ENCODE measurements at places on chromosomes 3 and 15. TPM values are rescaled to one million over a fixed set of nuclear protein-coding genes. Genes with fewer than 3 reads are reported as not detected.
A peak's percentile ranks its signal among the peaks of the same experiment; 100 is the strongest.

DNA sequence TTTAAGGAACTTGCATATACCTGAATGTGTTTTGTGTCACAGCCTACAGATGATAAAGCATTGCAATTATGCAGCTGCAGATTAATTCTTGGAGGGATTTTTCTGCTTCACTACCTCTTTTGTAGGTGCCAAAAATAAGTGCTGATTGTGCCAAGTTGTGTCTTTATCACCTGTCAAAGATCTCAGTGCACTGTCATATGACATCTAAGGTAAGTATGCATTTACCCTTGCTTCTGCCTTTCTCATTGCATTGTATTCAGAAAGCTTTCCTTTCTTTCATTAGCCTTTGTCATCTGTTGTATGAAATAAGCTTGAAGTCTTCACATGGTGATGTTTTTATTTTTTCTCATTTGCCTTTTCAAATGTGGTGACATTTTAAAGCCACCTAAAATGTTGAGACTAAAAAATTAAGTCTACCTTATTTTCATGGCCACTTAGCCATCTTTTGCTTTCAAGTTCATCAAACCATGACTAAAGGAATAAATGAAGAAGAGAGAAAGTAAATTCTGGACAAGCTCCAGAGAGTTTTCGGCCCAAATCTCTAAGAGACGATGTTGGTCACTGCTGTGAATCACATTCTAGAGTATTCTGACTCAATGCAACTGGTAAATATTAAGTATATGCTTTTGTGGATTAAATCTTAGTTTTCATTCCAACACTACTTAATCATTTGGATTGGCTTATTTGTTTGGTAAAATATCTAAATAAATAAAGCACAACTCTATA lies 381.8 kb upstream of the EPHA3 start:
- DNase-seq: no peak

DNA sequence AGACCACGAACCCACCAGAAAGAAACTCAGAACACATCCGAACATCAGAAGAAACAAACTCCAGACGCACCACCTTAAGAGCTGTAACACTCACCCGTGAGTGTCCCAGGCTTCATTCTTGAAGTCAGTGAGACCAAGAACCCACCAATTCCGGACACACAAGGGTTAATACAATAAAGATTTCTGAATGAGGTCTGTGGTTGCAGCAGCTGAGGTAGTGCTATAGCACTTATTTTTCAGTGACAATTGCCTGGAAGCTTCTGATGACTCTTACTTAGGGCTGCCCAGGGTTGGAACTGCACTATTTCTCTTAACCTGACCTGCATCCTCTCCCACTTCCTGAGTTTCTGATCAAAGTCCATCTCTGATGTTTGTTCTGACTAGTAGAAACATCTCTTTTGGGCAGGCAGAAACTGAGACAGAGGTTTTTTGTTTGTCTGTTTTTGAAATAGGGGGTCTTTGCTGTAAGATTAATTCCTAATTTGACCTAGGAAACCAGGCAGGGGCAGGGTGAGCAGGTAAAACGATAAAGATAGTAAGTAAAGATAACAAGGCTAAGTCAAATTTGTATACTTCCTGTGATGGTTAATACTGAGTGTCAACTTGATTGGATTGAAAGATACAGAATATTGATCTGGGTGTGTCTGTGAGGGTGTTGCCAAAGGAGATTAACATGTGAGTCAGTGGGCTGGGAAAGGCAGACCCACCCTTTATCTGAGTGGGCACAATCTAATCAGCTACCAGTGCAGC lies 169.1 kb downstream of the GAP43 start:
- DNase-seq: no peak

The ATP10A gene
- polyA plus RNA-seq: 5.0 TPM

DNA sequence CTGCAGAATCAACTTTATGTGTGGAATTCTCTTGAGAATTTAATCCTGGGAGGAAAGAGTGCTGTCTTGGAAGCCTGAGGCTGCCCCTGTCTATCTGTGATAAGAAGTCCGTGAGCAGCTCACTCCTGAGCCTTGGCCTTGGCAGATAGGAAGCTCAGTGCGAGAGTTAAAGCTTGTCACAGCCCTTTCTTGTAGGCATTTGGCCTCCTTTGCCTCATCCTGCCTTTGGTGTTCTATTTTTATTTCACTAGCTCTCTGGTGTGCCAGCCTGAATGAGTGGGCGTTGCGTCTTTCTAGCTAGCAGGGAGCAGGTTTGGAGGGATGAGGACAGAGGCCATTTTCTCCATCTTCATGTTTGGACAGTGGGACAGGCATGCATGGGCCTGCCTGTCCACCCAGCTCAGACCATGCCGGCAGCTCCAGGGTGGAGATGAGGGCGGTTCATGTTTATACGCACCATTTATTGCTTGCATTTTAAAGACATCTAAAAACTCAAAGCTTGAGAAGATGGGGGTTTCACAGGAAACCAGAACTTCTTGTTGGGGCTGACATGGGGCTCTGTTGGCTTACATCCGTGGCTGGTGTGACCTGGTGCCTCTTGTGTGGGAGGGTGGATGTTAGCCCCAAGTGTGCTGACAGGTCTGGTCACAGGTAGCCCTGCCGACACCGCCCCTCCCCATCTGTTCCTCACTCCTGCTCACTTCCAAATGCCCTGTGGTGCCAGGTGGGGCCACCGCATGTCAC lies 29.8 kb downstream of the IRAK2 start:
- peak; percentile 57 for DNase-seq

GRCh38 chr3:73765878-73766545 lies 141.3 kb upstream of the PDZRN3 start:
- DNase-seq: no peak

The ALAS1 gene
- 56.7 TPM for polyA plus RNA-seq

GRCh38 chr3:100556673-100557310 lies 52.6 kb upstream of the ADGRG7 start:
- no peak for DNase-seq

The CTXND1 gene
- 0.42 TPM for polyA plus RNA-seq

The MEIS2 gene
- 79.8 TPM for polyA plus RNA-seq

DNA sequence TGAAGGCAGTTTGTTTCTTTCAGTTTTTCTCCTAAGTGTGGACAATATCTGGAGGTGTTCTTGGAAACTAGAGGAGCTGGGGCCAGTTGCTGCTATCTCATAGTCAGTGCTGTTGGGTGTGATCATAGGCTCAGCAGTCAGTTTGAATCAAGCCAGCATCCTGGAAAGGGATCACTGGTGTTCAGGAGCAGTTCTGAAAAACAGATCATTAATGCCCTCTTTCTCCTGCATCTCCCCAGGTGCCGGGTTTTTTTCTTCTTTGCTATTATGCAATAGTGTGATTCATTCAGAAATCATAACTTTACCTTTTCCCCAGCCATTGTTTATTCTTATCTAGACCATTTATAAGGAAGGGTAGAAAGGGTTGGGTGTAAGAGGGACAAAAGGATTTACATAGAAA lies 24.0 kb downstream of the LNP1 start:
- DNase-seq: no peak

DNA sequence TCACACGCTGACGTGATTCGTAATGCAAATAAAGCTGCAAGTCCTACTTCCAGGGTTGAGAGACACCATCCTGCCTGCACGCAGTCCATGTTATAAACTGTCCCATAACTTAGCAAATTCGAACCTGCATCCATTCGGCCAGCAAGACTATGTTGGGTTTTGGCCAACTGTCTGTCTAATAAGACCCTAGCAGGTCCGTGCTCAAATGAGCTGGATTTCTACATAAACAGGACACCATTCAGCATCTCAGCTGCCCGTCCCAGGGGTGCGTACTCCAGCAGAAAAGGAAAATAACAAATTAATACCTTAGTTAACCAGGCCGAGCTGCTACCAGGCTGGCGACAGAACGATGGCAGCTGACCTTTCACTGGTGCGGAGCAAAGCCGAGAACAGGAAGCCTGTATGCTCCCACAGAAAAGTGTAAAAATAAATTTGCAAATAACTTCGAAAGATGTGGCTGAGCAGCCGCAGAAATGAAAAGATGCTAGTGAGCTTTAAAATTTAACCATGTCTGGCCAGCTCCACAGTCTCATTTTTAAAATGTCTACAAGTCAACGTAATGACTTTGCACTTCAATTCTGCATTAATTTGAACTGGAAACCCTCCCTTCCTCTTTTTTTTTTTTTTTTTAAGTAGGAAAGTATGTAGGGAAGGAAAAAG lies 97.1 kb upstream of the SNRPA1 start:
- no peak for DNase-seq

- no peak for DNase-seq
These were observed 68.4 kb upstream of the KLF13 start for GRCh38 chr15:31258260-31258659.

The GOLGA8M gene
- 0.38 TPM for polyA plus RNA-seq

The CHSY1 gene
- 18.7 TPM for polyA plus RNA-seq

GRCh38 chr3:75337226-75337900 lies 326.8 kb upstream of the FRG2C start:
- no peak for DNase-seq

- no peak for DNase-seq
These were observed 587.4 kb upstream of the KCNMB2 start for GRCh38 chr3:177948716-177949425.

The RTP1 gene
- polyA plus RNA-seq: not detected

The PTX3 gene
- 33.4 TPM for polyA plus RNA-seq

GRCh38 chr15:41883484-41883825 lies 10.4 kb downstream of the SPTBN5 start:
- no peak for DNase-seq

- no peak for DNase-seq
These were observed 49.3 kb downstream of the CPEB1 start for GRCh38 chr15:82597815-82598214.

DNA sequence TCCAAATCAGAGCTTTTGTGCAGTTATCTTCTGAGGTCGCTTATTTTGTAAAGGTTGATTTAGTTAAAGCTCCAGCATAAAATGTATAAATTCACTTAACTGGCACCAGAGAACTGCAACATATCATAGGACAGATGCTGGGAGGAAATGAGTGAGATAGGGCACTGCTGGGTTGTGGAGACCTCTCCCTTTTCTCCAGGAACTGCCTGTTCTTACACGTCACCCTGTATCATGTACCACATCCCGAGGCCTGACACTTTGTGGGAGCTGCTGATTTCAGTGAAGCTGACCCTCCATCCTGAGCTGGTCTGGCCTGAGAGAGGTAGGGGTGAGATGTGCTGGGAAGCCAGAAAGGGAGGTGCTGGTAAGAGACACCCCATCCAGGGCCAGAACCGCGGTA lies 213.8 kb upstream of the FEZF2 start:
- no peak for DNase-seq

DNA sequence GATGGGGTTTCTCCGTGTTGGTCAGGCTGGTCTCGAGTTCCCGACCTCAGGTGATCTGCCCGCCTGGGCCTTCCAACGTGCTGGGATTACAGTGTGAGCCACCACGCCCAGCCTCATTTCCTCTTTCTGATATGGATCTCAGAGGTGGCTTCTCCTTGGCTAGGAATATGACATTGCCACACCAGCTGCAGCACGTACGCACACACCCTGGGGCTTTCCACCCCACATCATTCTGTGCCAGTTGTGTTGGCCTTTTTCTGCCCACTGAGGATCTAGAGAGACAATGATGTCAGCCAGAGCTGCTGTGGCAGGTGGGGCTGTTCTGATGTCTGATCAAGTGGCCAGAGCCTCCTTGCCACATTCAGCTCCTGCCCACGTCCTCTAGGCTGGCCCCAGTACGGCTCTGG lies 29.0 kb downstream of the TMEM45A start:
- DNase-seq: no peak

DNA sequence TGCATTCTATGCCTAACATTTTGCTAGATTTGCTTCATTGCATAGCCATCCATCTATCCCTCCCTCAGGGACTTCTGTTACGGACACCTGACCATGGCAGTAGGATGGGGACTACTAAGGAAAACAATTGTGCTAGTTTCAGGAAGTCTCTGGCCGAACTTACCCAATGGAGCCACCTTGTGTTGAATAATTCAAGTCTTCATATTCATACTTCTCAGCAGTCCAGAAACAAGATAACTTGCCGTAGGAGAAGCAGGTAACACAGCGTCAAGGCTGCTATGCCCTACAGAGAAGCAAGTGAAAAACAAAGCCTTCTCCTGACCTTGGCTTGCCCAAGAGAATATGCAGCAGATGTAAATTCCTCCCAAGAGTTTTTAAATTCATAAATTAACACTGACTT lies 685.3 kb downstream of the GRM7 start:
- DNase-seq: no peak

GRCh38 chr3:97612632-97613031 lies 151.9 kb upstream of the ARL6 start:
- no peak for DNase-seq

The PLCL2 gene
- polyA plus RNA-seq: 2.7 TPM

GRCh38 chr3:170128259-170128976 lies 53.1 kb downstream of the PHC3 start:
- no peak for DNase-seq

DNA sequence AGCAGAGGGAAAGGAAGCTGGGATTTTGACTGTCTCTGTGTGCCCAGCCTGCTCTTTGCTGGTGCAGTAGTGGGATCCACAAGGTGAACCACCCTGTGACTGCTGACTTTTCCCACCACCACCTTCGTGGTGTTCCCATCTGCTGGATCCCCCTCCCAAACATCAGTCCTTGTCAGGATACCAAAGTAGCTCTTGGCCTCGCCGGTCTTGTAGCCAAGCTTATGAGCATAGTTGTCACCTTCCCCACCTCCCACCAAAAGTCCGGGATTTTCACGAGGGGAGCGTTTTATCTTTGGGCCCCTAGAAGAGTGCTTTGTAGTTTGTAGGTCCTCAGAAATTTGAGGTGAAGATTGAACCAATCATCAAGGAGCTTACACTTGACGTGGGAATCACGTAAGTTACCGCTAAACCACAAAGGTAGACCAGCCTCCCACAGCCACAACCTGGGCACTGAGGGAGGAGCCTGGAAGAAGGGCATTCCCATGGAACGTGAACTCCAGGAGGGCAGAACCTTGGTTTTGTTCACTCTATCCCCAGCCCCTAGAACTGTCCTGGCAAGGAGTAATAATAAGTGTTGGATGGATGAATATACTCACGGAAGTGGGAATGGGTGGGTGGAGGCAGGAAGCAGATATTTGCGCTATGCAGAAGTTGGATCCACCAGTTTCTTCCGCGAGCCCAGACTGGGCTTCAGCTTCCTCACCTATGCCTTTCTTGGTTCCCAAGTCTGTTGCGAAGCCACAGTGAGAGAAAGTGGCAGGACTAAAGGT lies 814 bp upstream of the TEX264 start:
- no peak for DNase-seq

The ISLR2 gene
- polyA plus RNA-seq: 2.0 TPM

- no peak for DNase-seq
These were observed 41.1 kb upstream of the CHRNB4 start for GRCh38 chr15:78682004-78682651.

The FGF7 gene
- 56.4 TPM for polyA plus RNA-seq
